ENCODE measurements at places on chromosomes 2 and 18.

DNA sequence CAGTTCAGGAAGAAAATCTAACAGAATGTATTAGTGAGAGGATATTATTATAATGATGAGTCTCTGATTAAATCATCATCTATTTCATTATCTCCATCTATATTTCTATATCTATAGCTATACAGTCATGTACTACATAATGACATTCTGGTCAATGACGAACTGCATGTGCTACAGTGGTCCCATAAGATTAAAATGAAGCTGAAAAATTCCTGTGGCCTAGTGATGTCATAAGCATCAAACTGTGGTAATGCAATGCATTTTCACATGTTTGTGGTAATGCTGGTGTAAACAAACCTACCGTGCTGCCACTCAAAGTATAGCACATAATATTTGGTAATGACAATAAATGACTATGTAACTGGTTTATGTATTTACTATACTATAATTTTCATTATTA lies 1127.9 kb upstream of the CHAC2 start:
- no peak for DNase-seq

DNA sequence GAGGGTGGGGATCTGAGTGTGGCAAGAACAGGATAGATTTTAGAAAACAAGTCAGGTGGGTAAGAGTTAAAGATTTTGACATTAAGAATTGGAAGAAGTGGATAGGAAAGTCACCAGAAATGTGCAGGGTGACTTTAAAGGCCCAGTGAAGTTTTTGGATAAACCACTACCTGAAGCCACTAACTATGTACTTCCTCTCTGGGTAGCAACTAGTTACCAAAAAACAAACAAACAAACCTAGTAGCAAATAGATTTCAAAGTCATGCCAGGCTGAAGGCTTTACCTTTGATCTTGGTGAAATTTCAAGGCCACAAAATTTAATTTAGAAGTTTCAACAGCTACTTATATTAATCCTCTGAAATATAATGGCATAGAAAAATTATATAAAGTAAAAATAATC lies 42.5 kb downstream of the PSMA8 start:
- DNase-seq, result no peak

GRCh38 chr2:233265899-233266431 lies 14.5 kb downstream of the ATG16L1 start:
- no peak for DNase-seq

DNA sequence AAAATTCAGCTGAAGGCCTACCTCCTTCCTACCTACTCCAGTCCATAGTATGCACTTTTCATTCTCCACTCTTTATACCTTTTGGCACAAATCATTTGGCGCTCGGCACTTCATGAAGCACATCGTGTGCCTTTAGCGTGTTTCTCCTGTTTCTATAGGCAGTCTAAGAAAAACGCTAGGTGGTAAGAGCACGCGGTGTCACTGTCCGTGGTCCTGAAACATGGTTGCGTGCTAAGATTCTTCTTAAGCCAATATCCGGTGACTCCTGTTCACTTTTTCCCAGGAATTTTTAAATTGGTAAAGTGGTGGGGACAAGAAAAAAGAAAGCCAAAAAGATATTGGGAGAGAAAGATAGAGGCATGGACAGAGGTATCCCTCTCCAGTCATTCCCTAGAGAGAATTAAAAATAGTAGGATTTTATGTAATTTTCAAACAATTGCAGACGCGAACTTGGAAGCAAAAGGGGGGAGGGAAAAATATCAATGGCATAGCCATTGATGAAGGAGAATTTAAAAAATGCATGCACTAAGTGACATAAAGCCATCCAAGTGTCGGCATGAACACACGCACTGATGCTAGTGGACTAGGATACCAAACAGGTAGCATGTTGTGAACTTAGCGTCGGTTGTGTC lies 1.4 kb upstream of the CTNNA2 start:
- peak; percentile 14 for DNase-seq

GRCh38 chr18:49920731-49921130 lies 107.4 kb upstream of the ACAA2 start:
- DNase-seq, result no peak

DNA sequence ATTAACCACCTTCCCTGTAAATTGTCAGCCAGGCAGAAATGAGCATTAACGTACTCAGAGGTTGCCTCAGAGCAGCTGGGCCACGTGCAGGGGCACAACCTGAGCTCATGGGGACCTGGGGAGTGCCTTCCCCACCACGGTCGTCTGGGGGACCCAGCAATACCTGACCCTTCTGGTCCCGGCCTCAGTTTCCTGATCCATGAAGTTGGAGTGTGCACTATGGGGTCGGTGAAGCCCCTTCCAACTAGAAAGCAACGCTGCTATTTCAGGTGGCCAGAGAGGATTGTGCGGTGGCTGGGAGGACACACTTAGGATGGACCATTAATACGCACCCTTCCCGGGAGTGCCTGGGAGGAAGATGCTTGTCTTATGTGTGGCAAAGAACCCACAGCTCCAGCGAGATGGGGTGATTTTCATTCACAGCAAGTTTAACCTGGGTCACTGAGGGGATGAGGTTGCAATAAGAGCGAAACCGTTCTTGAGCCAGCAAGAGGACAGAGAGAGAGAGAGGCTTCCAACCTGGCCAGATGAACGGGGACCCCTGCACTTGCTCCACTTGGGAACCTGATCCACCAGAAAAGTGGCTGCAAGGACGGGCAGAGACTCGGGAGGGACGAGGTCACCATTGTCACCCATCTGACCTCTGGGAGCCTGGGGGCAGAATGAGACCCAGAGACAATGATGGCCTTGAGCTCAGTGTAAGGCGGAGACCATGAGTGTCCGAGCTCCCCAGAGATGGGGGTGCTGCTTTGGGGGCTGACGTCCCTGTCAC lies 36.2 kb downstream of the NGEF start:
- DNase-seq, result no peak

DNA sequence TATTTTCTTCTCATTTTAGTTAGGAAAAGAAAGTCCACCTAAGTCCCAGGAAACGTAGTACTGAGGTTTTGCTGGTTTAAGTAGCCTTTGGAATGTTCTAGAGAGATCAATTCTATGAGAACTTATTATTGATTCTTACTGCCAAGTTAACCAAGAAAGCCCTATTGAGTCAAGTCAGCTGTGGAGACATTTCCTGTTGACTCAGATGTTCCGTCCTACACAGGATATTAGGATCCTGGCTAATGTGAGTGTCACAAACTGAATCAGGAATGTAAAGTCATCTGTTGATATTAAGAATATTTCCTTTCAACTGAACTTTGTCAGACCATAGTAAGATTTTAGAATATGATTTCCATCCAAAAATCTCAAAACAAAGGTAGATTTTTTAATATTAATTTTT lies 654.3 kb downstream of the LRRTM4 start:
- DNase-seq, result peak; percentile 1

- DNase-seq, result peak; percentile 38
These were observed 5.5 kb downstream of the COL6A3 start for GRCh38 chr2:237408335-237409000.

- peak; percentile 77 for DNase-seq
These were observed 39.7 kb upstream of the IGFBP5 start for GRCh38 chr2:216735086-216735485.

DNA sequence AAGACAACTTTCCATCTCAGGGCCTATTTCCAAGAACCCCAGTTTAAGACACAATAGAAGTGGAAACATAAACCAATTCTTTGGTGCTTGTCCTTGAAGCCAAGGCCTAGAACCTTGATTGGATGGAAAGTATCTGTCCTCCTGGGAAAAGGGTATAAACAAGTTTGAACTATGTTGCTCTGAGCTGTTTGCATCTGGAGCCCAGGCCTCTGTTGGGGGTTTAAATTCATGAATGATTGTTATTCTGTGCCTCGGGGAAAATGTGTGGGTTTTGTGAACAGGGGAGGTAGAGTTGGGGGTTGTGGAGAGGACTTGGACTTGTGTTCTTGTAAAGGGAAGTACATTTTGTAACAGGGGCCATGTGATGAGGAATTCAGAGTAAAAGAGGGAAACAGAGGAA lies 406.1 kb downstream of the SLC4A3 start:
- peak; percentile 42 for DNase-seq

DNA sequence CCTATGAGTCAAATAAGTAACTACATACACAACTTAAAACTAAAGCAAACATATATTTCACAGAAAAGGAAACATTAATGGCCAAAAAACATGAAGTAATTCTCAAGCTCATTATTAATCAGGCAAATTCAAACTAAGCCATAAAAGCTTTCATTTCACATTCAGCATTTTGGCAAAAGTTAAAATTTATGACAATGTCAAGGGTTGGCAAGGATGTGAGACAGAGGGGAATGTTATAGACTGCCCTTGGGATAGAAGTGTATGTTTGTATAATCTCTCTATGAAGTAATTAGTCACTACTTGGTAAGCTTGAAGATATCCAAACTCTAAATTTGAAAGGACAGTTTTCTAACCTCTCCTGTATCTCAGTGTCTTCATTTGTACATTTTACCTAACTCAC lies 539.4 kb downstream of the RIT2 start:
- no peak for DNase-seq

GRCh38 chr2:44335806-44336538 lies 25.3 kb downstream of the PREPL start:
- no peak for DNase-seq

DNA sequence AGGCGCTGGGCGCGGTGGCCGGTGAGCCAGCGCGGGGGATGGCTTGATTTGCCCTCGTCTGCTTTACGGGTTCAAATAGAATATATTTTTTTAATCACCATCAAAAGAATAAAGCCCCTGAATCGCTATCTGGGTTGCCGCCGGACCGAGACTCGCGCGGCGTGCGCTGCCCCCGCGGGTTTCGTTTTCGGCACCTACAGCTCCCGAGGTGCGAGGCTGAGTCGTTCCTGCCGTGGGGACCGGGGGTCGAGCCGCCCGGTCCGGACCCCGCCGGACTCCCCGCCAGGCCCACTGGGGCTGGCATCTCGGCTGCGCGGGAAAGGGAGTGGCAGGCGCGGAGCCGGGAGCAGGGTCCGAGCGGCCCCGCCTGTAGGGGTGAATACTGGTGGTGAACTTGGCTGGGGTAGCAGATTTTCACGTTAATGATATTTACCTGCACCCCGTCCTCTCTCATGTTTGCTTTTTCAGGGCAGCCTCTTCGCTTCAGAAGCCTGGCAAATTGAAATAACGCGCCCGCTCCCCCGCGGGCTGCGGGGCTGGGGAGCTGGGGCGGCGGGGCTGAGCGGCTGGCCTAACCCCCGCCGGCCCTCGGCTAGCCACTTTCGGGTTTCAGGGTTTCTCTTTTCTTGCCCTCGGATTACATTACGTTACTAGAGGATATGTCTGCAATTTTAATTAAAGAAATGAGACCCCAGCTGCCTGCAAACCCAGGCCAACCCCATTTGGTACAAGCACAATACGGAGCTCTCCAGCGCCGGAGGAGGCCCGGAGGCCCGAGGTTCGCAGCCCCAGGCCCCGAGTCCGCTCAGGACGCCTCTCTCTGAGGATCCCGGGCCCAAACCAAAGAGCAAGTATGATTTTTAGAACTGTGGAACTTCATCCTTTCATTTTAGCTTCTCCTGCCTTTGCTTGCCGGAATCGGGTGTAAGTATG lies 1.7 kb upstream of the CELF4 start:
- no peak for DNase-seq
